ENCODE measurements at places on chromosomes 5 and 9.

DNA sequence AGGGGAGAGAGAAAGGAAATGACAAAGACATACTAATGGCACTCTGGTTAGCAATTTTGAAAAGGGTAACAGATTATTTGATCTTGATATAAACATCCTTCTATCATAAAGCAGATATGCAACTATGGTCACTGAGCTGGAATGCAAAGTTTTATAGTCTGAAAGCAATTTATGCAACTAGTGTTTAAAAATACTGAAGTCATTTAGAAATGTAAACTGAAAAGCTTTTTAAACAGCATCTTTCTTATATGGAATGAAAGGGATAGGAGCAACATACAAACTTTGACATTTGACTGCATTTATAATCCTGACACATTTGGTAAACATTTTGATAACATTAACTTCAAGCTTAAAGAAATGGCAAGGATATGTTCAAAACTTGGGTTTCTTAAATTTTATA is 28.7 kb upstream of the ADAMTS19 start:
- DNase-seq = no peak

GRCh38 chr5:108753331-108753730 is 5.6 kb downstream of the FER start:
- no peak for DNase-seq

GRCh38 chr9:19473605-19474004 is 64.8 kb downstream of the ACER2 start:
- no peak for DNase-seq

DNA sequence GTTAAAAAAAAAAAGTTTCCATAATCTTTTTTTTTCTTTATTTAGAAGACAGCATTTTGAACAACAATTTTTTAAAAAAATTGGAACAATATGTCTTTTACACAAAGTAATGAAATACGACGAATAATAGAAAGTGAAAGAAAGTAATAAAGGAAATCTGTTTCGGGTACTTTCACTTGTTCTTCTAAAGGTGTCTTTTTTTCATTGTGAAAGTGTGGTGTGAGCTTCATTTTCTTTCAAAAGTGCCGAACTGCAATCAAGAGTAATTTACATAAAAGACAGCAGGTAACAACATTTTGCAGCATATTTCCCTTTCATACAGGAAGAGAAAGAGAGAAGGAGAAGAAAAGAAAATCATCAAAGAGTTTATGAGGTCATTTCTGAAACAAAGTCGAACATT is 159.7 kb upstream of the CDH12 start:
- no peak for DNase-seq

GRCh38 chr9:83284746-83285145 is 221.8 kb upstream of the RASEF start:
- DNase-seq = no peak

DNA sequence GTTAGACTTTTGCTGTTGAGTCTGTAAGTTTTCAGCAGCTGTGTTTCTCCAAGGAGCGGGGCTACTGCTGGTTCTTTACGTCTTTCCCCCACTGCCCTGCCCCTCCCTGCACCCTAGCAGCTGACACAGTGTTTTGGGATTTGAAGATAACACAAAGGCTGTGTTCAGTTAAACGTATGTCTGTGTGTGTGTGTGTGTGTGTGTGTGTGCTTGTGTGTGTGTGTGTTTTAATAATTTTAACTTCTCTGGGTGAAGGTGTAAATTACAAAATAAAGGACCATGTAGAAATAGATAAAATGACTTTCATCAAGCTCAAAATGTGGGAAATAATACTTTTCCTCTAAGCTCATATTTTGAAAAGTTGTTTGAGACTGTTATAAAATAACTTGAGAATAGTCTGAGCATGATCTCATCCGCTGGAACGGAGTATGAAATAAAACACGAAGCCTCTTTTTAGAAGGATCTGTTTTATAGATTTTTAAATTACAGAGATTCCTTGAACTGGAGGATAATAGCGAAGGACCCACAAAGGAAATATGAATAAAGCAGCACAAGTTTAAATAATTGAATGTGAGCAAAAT is 10.9 kb downstream of the ABL1 start:
- DNase-seq = no peak

- no peak for DNase-seq
Observed at GRCh38 chr9:13809401-13809800, 504.5 kb downstream of the NFIB start.

Data from stimulated activated CD4-positive, alpha-beta T cell treated with anti-CD3 and anti-CD28 coated beads, Interleukin-2, amount 100 ng/mL, for 24 hours (primary cell).